ENCODE measurements at places on chromosomes 16 and 17. TPM values are rescaled to one million over a fixed set of nuclear protein-coding genes. Genes with fewer than 3 reads are reported as not detected.

KRTAP2-1 gene
- total RNA-seq: not detected

AXIN1 gene
- total RNA-seq: 19.0 TPM

ITGA2B gene
- total RNA-seq: 1.4 TPM

SALL1 gene
- not detected for total RNA-seq

DRC3 gene
- total RNA-seq: 2.4 TPM

CCL5 gene
- total RNA-seq: 2.1 TPM

C16orf96 gene
- total RNA-seq: 0.09 TPM

MYO1D gene
- 201 TPM for total RNA-seq

PRR35 gene
- total RNA-seq: not detected

TBC1D26 gene
- total RNA-seq: not detected

MPP3 gene
- 8.5 TPM for total RNA-seq

CCL17 gene
- total RNA-seq: not detected

FSCN2 gene
- total RNA-seq: 1.6 TPM

SLFN11 gene
- total RNA-seq: 53.1 TPM

CMIP gene
- 45.2 TPM for total RNA-seq

NXN gene
- 34.8 TPM for total RNA-seq

CNTROB gene
- 14.7 TPM for total RNA-seq

CDR2L gene
- total RNA-seq: 26.0 TPM

NACA2 gene
- total RNA-seq: not detected

UBE2I gene
- total RNA-seq: 68.4 TPM

LDHD gene
- 2.3 TPM for total RNA-seq

UBE2G1 gene
- 53.4 TPM for total RNA-seq

NAGS gene
- 1.2 TPM for total RNA-seq

TSPAN10 gene
- total RNA-seq: 0.51 TPM

ENGASE gene
- total RNA-seq: 18.2 TPM

TMEM204 gene
- 23.7 TPM for total RNA-seq

FBXL16 gene
- total RNA-seq: not detected

TMEM114 gene
- not detected for total RNA-seq

TMEM238L gene
- not detected for total RNA-seq

CLEC10A gene
- 5.9 TPM for total RNA-seq

SLC13A2 gene
- total RNA-seq: not detected

ARL4D gene
- 24.3 TPM for total RNA-seq

GLP2R gene
- 0.05 TPM for total RNA-seq

RHBDL1 gene
- 0.79 TPM for total RNA-seq

PLXDC1 gene
- 27.2 TPM for total RNA-seq

SEZ6L2 gene
- total RNA-seq: 1.2 TPM

ESRP2 gene
- total RNA-seq: not detected

SPAG5 gene
- 1.9 TPM for total RNA-seq

DYNLRB2 gene
- total RNA-seq: not detected

FBXL20 gene
- total RNA-seq: 13.7 TPM

CDC27 gene
- total RNA-seq: 103 TPM

KRTAP3-2 gene
- total RNA-seq: not detected

GP2 gene
- 4.9 TPM for total RNA-seq

XAF1 gene
- 33.1 TPM for total RNA-seq

All from posterior vena cava (tissue), 2 donors.